ENCODE measurements at places on chromosomes 11 and 22.

GRCh38 chr11:92675810-92676209 lies 293.6 kb upstream of the MTNR1B start:
- DNase-seq: no peak

DNA sequence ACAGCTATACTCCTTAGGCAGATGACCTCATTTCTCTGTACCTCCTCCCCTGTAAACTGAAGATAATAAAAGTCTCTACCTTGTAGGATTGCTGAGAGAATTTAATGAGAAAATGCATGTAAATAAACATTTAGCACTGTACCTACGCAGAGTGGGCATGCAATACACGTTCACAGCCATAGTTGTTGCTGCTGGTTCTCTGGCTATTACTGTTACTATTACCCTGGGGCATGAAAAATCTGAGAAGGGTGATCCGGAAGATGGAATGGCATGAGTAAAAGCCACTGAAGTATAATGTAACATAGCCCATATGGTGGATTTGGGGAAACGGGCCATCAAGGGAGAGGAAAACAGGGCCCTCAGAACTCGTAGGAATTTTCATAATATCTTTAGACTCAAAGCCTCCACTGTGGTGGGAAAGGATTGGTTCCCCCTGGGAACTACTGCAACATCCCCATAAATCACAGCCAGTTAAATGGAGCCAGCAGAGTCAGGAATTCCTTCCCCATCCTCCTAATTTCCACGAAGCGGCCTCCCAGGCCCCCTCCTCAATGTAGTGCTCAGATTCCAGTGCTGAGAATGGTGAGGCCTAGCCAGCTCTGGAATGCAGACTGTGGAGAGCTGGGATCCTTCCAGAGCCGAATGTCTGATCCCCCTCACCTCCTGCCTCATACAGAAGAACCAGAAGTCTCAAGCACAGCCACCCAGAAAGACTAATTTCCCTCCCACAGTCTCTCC lies 205.3 kb downstream of the MN1 start:
- DNase-seq: no peak

DNA sequence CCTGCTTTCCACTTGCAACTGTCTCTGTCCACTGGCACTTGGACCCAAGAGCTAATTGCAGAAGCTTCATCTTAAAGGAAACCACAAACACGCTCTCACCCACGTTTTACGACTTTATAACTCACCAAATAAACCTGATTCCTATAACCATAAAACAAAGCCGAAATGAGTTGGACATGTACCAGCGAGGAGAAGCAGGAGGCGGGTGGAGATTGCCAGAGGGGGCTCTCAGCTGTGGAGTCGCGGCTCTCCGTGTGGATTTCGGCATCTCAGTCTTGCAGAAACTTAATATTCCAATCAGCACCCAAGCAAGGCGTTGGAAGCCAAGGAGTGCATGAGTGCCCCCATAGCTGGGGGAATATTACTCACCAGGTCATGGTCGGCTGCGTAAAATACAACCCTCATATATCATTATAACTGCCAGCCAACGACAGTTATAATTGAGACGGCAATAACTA lies 483.6 kb downstream of the MN1 start:
- no peak for DNase-seq

- DNase-seq: peak; percentile 74
Observed at GRCh38 chr11:1834779-1835670, at the start of gene SYT8. Gene SYT8, plus strand, starts transcription at chr11:1834990. Its CDS starts 116 bp downstream, at chr11:1835106.

DNA sequence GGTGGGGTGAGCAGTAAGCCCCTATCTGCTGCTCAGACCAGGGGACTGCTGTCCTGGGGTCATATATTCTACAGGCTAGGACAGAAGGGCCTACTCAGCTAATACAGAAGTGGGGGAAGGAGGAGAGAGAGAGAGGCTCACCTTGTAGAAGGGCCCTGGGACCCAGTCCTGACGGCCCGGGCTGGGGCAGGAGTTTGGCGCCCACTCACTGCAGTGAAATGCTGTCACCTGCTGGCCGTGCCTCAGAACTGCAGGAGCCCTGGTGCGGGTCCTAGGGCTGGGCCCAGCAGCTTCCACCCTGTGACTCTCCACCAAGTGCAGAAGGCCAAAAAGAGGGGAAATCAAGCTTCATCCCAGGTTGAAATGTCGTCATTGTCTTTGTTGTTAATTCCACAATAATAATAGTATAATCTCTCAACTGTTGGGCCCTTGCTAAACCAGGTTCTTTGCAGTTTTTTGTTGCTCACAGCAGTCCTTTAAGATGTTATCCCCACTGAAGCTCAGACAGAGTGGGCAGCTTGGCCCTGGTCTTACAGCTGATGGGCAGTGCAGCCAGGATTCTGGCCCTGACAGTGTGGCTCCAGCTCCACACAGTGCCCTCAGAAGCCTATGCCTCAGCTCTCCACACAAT lies 29.6 kb downstream of the TRIM29 start:
- peak; percentile 80 for DNase-seq

GRCh38 chr11:126482586-126483108 lies 127.2 kb downstream of the ST3GAL4 start:
- no peak for DNase-seq

DNA sequence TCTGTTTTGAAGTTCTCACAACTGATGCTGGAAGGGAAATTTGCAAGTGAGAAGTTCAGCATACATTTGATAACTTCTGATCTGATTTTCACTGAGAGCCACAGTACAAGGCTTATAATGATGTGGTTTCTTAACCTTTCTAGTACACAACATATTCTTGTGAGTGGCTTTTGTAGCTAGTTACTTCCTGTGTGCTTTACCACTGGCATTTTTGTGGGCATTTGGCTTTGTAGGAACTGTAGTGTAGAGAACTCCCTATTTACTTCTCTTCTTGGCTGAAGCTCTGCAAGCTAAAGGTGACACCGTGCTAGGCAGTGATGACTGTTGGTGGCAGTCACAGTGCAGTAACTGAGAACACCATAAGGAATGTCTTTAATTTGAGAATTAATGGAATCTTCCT lies 14.9 kb downstream of the USP47 start:
- no peak for DNase-seq

- DNase-seq: peak; percentile 70
Observed at GRCh38 chr11:1263010-1263409, 40.1 kb downstream of the MUC5B start.

- DNase-seq: no peak
Observed at GRCh38 chr22:48554893-48555572, 1272.6 kb downstream of the BRD1 start.

DNA sequence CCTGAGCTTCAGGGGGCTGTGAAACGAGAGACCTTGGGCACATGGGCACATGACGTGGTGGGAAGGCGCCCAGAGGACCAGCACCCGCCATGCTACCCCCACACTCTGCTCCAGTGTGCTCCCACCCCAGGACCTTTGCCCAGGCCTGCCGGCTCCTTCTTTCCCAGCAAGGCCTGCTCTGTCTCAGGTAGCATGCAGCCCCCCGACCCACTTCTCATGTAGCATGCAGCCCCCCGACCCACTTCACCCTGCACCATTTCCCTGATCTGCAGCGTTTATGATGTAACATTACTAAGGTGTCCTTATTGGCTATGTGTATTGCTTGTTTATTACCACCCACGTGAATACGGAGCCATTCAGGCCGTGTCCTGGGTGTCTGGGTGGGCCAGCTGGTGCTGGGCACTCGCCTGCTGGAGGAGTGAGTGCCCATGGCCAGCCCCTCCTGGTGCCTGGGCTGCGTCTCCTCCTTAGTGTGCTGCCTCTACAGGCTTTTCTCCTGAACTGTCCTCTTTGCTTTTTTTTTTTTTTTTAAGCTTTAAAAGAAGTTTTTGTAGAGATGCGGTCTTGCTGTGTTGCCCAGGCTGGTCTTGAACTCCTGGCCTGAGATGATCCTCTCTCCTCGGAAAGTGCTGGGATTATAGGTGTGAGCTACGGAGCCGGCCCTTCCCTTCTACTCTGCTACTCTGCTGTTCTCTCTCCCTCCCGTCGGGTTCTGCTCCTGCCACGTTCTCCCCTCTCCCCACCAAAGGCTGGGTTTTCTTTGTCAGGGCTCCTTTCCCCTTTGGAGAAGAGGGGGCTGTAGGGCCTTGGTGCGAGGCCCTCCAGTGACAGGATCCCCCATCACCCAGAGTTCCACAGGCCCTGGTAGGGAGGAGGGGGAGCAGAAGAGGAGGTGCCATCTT lies 29.4 kb downstream of the LRP5 start:
- no peak for DNase-seq

- peak; percentile 35 for DNase-seq
Observed at GRCh38 chr11:6357222-6357621, 33.1 kb upstream of the SMPD1 start.

DNA sequence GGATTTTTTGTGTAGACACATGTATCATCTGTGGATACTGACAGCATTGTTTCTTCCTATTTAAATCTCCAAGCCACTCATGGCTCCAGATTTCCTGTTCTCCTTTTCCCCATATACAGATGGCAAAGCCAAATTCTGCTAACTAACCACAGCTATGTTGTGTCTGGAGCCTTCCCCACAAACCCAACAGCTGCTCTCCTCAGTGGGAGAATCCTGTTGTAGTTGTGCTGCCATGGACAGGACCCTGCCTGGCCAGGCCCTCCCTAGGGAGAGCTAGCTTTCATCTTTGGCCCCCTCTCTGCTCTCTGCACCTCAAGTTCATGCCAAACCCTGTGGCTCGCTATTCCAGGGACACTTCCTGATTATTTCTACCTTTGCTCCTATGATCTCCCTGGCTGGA lies 106.4 kb upstream of the CCDC90B start:
- no peak for DNase-seq

DNA sequence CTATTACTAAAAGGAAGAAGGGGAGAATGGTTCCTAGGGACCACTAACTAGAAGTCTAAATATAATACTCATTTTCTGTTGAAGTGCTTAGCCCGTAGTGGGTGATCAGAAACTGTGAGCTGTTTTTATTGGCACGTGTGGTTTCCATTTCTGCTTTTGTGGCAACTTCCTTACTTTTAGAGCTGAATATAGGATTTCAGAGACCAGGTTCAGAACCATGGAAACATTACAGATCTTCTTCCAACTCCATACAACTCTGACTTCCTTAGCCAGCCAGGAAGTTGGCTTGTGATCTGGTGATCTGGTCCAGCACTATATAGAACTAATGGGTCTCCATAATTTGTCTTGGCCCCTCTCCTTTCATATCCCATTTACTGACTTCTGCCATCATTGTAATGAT lies 2.6 kb upstream of the ME3 start:
- no peak for DNase-seq

GRCh38 chr11:119839476-119840133 lies 110.6 kb upstream of the NECTIN1 start:
- DNase-seq: no peak

DNA sequence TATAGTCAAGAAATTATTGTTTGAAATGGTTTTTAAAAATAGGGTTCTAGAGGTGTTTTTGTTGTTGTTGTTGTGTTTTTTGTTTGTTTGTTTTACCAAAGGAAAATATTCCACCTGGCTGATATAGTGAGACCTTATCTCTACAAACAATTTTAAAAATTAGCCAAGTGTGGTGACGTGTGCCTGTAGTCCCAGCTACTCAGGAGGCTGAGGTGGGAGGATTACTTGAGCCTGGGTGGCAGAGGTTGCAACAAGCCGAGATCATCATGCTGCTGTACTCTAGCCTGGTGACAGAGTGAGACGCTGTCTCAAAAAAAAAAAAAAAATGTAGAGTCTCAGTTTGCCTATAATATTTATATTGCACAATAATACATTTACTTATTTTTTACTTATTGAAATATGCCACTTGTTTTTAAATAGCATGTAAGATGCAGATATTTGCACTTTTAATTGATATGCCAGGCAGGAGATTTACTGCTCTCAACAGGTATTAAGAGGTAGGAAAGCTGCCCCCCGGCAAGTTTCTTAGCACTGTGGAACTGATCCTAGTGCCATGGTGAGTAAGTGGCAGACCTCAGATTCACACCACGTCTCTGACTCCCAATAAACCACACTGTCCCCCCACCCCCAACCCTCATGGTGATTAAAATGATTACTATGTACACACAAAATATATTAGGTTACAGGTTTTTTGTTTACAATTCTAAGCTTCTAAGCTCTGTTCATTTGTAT lies 157.4 kb downstream of the TEAD1 start:
- no peak for DNase-seq

DNA sequence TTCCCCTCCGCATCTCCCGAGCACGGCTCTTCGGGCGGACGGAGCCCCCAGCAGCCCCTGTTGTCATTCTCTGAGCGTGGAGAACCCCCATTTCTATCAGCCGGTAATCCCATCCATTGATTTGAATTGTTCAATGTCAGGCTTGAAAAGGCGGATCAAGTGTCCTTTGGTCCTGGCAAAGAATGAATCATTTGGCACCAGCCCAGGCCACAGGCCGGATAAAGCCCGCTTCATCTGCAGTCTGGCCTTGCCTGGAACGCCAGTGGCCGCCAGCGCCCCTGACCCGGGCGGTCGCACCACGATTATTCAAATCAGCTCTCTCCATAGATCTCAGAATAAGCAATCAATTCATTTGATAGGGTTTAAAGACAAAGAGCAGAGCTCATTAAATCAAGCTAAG lies 188.9 kb downstream of the BRD1 start:
- no peak for DNase-seq

DNA sequence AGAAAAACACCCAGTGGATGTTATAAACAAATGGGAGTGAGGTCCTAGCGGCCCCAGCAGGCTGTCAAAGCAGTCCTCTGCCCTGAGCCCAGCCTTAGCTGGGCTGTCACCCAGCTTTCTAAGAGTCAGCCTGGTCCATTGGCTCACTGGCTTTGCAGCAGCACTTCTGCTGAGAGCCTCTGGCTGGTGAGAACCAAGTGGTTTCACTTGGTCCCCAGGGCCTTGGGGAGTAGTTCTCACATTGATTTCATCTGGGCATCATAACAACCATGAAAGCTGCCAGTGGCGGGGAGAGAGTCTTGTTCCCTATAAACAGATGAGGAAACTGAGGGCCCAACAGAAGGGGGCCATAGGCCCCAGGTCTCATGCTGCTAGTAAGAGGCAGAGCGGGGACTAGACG lies 11.4 kb downstream of the SEC14L6 start:
- no peak for DNase-seq

DNA sequence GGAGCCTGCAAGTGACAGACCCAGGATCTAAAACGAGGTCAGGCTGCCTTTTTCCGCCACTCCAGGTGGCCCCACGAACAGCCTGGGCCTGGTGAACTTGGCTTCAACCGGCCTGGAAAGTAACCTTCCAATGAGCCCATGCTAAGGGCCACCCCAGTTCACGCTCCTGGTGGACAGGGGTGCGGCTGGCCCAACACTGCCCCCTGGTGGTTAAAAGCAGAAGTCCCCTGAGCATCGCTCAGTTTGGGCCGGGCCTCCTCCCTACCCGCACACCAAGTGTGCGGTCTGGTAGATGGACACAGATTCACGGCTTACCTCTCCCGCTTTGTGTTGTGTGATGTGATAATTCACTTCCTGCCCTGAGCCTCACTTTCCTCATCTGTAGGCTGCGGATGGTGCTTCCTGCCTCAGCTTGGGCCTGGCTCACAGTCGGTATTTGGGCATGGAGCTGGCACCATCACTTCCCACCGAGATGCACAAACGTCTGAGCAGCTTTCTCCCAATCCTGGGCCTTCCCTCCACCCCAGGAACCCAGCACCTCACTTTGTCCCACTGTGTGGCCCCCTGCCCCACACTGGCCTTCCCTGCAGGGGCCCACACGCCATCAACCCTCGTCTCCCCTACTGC lies 13.7 kb upstream of the SEC14L3 start:
- peak; percentile 77 for DNase-seq

- no peak for DNase-seq
Observed at GRCh38 chr11:69878144-69878883, 59.1 kb upstream of the FGF3 start.

GRCh38 chr22:49885881-49886280 lies 32.2 kb downstream of the ZBED4 start:
- DNase-seq: no peak

- peak; percentile 97 for DNase-seq
Observed at GRCh38 chr22:39528681-39529486, 3.7 kb downstream of the RPS19BP1 start.

- no peak for DNase-seq
Observed at GRCh38 chr11:86475027-86475426, 100.3 kb downstream of the CCDC81 start.
